CMK (cell line): ENCODE measurements at places on chromosomes 13 and 19.

GRCh38 chr13:42653679-42654078, 79.7 kb downstream of the TNFSF11 start:
- no peak for DNase-seq

GRCh38 chr19:1884719-1885334, 469 bp downstream of the ABHD17A start:
- DNase-seq, result no peak

- DNase-seq, result no peak
Measured at GRCh38 chr13:97904059-97904458, 49.4 kb upstream of the IPO5 start.

DNA sequence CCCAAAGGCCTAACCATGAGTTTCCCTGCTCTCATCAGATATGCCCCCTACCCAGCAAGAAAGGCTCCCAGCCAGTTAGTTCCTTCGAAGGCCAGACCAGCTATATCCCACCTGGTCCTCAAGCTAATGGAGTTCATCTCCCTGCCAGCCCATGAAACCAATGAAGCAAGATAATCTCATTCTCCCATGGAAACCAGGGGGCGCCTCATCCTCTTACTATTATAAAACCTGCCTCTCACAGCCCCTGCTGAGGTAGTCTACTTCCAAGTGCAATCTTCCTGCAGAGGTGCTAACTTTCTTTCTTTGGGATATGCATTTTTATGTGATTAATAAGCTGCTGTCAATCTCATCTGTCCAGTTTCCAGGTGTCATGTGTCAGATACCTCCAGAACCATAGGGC, 34.0 kb upstream of the ZNF573 start:
- DNase-seq, result no peak
